Posterior cingulate gyrus (tissue), 11 donors: ENCODE measurements at places on chromosomes 6 and 20.

- no peak for DNase-seq
Measured at GRCh38 chr6:34947561-34947960, 58.5 kb downstream of the ANKS1A start.

GRCh38 chr6:156687789-156688619, 89.2 kb upstream of the ARID1B start:
- DNase-seq, result no peak

DNA sequence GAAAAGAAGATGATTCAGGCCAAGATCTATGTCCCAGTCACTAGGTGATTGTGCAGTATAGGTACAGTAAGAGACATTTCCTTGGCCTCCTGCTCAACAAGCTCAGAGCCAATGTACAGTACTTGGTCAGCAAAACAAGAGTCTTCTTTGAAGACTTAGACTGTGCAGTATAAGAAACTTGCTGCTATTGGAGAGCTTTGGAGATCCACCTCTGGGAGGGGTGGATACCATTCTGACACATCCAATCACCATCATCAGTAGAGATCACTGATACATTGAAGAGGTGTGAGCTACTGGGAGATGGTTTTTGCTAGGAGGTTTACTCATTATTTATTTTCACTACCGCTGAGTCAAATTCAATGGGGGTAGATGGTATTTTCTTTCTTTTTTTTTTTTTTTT, 77.5 kb downstream of the UST start:
- no peak for DNase-seq

GRCh38 chr6:13272131-13273046, 55.9 kb downstream of the TBC1D7 start:
- no peak for DNase-seq

- DNase-seq, result no peak
Measured at GRCh38 chr6:26597821-26598220, 1.1 kb downstream of the ABT1 start.

DNA sequence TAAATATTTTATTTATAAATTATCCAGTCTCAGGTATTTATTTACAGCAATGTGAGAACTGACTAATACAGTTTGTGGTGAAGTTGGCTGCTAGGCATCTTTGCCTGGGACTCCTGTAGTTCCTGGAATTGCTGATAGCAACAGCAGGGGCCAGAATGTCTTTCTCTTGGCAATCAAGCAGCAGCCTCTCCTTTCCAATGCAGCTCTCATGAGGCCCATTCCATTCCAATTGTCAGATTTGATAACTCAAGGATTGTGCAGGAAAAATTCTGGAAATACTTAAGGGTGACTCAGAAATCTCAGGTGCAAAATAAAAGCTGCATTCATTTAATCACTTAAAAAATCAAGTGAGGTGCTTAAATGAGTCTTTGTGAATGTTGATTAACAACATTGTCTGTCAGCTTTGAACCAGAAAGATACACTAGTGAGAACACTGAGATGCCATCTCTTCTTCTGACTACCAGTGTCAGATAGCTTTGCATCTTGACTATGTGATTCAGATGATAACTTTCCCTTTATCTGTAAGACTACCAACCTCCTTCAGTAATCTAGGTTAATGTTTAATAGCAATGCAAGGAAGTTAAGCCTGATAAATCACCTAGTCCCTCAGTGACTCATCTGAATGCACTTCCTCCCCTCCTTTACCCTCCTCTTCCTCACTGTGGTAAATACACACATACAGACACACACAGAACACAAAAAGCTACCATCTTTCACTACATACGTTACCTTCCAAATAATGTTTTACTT, 32.1 kb upstream of the COL21A1 start:
- no peak for DNase-seq

GRCh38 chr6:147255948-147256674, 51.9 kb downstream of the STXBP5 start:
- no peak for DNase-seq

DNA sequence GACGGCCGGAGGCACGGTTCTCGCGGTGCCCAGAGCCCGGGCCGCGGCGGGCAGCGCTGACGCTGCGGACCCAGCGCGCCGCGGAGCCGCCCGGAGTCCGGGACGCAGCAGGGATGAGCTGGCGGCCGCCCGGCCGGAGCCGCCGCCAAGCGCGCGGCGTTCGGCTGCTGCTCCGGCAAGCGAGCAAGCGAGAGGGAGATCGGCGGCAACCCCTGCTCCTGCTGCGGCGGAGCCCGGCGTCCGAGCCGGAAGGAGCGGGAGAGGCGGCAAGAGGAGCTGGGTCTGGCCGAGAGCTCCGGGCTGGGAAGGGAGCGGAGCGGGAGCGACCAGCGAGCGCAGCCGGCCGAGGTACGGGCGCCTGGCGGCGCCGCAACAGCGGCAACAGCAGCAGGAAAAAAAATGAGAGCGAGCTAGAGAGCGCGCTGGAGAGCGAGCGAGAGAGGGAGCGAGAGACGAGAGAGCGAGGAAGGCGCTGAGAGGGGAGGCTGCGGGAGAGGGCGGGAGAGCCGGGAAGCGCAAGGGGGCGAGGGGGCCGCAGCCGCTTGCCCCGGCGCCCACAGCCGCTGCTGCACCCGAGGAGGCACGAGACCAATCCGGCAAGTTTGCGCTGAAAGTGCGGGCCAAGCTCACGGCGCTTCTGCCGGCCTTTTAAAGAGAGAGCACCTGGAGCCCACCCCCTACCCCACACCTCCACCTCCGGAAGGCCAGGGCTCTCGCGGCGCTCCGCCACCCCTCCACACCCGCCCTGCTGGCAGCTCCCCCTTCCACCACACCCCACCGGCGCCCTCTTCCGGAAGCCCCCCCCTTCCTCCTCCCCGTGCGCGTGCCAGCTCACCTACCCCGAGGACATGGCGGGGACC, 496 bp downstream of the GRM4 start:
- DNase-seq, result peak; percentile 46

GRCh38 chr6:5412017-5412416, 150.7 kb downstream of the FARS2 start:
- DNase-seq, result no peak

DNA sequence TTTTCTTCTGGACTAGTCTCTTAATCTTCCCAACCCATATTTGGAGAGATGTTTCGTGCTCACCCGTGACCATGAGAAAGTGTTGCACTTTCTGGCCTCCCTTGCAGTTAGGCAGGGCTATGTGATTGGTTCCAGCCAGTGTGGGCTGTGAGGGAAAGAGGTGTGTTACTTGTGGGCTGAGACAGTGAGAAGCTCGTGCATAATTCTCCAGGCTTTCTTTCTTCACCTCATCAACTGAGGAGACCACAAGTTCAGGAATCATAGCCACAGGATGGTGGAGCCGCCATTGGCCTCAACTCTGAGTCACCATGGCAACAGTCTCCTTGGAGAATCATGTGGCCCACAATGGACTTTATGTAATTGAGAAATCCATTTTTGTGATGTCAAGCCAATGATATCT, 57.5 kb upstream of the FUCA2 start:
- peak; percentile 69 for DNase-seq
